ENCODE measurements at places on chromosomes 7 and 10. TPM values are rescaled to one million over a fixed set of nuclear protein-coding genes. Genes with fewer than 3 reads are reported as not detected.

The OPN1SW gene
- total RNA-seq: not detected

The ADAM8 gene
- total RNA-seq: 6.7 TPM

The SYT15B gene
- total RNA-seq: 1.1 TPM

The SPAM1 gene
- total RNA-seq: not detected

The ZNF518A gene
- total RNA-seq: 51.2 TPM

The DLX5 gene
- total RNA-seq: 0.62 TPM

The AKR1C8 gene
- total RNA-seq: not detected

The GLCCI1 gene
- total RNA-seq: 20.5 TPM

DNA sequence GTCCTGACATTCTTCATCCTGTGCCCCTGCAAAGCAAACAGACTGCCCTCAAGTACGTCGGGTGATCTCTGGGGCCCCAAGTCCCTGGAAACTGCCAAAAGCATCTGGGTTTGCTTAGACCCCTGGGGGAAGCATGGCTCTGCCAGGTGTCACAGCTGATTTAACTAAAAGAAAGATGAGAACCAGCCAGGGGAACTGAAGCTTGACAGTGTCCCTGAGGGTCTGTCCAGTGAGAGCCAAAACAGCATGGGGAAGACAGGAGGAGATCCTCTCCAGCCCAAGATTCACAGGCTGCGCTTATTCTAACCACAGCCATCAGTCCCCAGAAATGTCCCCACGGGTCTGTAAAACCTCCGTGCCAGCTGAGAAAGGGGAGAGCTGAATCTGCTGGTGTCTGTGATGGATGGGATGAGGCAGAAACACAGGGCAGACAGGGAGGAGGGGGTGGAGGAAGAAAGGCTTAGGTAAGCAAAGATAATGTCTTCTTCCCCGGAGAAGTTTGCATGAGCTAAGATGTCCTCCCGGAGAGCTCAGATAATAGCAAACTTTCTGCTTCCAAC is 21.3 kb downstream of the CCDC3 start:
- DNase-seq: no peak

DNA sequence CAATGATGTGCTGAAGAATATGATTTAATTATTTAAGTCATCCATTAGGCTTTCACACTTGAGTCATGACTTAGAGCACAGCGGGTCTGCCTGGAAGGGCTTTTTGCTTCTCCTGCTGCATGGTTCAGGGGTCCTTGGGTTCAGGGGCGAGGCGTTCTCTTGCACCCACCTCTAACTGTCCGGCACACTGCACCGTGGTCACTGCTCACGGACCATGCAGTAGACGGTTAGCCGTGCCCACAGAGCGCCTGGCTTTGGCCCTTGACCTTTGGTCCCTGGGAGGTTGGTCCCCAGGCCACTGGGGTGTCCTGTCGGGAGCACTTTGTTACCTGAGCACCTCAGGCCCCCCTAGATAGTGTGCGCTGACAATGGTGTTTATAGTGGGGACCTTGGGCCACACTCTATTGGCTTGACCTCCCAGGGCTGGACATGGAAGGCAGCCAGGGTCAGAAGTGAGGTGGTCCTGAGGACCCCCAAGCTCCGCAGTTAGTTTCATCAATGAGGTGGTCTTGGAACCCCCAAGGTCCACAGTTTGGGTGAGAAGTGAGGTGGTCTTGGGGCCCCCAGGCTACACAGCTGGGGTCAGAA is 110.6 kb downstream of the ACTR3B start:
- no peak for DNase-seq

- no peak for DNase-seq
Measured at GRCh38 chr7:156579566-156579965, 61.0 kb upstream of the RNF32 start.

DNA sequence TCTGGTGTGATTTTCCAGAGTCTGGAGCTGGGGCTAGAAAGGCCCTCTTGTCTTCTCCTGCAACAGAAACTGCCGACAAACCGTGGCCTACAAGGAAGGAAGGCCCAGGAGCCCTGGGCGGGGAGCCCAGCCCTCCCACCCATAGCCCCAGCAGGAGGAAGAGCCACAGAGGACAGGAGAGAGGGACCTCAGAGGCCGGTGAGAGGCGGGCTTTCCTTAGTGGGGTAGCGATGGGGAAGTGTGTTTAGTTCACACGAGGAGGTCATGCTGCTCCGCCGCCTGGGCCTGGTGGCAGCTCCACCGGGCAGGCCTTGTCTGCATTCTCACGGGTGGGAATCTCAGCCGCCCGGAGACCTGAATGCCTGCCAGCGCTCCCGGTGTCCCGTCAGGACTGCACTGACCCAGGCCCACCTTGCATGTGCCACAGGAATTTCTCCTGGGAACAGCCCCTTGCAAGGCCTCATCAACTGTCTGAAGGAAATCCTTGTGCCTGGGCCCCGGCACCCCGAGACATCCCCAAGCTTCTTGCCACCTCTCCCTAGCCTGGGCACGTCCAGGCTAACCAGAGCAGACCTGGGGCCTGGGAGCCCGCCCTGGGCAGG is 50.9 kb downstream of the ZNF467 start:
- DNase-seq: no peak

DNA sequence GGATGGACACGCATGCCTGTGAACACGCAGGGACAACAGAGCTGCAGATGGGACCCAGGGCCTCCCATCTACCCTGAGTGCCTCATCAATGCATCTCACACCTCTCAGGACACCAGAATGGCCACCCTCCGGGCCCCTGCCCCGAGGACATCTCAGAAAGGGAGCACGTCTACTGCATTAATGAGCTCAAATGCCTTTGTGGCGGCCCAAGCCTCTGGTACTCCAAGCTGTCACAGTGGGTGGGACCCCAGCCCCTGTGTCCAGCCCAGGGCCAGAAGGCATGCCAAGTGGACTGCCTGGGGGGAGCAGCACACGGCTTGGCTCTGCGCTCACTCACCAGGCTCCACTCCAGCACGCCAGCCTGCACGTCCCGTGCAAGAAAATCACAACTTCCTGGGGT is 52.0 kb downstream of the TCERG1L start:
- DNase-seq: no peak

- peak; percentile 39 for DNase-seq
Measured at GRCh38 chr7:92765725-92766124, 70.6 kb downstream of the CDK6 start.

DNA sequence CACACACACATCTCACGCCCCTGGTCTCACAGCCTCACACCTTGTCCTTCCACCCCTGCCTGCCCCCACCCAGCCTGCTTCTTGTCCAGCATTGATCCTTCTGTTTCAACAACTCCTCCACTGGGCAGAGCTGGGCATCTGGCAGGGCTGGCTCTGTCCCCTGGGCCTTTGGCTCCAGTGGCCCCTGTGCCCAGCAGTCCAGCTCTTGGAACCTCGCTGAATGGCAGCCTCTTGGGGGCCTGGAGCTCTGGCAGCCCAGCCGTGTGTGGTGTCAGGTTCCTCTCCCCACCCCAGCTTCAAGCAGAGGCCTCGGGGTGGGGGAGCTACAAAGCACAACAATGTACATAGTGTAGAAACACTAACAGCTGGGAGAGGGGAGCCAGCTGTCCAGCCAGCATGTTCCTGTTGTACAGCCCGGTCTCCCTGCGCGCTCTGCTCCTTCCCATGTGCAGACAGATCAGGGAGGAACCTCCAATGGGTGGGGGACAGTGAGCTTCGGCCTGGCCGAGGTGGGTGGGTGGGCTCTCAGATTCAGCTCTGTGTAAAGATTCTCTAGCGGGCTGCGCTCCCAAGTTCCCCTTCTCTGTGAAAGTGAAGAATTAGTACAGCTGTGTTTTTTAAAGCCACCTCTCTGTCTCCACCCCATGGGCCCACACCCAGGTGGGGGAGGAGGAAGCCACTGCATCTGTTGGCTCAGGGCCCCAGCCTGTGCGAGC is 19.4 kb downstream of the ZMIZ2 start:
- peak; percentile 98 for DNase-seq

DNA sequence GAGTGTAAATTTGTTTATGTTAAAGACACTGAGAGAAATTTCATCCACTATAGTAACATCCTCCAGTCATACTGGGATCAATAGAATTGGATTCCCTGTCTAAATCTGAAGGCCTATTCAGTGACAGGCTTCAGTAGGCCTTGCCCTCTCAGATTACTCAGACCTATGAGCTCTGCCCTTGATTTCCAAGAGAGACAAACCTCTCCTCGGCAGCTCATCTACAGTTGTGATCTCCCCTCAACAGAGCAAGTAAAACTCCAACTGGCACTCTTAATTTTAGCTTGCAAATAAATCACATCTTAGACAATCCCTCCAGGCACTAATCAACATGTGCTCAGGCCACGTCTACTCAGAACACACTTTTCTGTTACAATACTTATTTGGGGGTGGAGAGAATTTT is 1191.4 kb upstream of the PHF14 start:
- DNase-seq: no peak

- no peak for DNase-seq
Measured at GRCh38 chr10:66673071-66673470, 252.8 kb upstream of the LRRTM3 start.

DNA sequence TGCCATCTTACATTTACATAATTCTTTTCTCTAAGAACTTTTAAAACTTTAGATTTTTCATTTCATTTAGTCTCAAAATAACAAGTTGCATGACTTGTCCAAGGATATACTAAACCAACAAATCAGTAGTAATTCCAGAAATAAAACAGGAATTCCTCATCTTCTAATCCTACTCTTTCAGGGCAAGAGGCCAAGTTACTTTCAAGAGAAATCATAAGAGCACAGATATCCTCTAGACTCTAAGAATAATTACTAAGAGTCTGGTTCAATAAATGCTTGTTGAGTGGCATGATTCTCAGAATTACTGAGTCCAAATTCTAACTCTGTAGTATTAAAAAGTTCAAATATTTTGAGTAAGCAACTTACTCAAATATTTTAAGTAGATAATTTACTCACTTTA is 12.9 kb downstream of the PDZD8 start:
- no peak for DNase-seq

GRCh38 chr10:103457176-103457712 is 1.5 kb downstream of the CALHM1 start:
- peak; percentile 14 for DNase-seq

DNA sequence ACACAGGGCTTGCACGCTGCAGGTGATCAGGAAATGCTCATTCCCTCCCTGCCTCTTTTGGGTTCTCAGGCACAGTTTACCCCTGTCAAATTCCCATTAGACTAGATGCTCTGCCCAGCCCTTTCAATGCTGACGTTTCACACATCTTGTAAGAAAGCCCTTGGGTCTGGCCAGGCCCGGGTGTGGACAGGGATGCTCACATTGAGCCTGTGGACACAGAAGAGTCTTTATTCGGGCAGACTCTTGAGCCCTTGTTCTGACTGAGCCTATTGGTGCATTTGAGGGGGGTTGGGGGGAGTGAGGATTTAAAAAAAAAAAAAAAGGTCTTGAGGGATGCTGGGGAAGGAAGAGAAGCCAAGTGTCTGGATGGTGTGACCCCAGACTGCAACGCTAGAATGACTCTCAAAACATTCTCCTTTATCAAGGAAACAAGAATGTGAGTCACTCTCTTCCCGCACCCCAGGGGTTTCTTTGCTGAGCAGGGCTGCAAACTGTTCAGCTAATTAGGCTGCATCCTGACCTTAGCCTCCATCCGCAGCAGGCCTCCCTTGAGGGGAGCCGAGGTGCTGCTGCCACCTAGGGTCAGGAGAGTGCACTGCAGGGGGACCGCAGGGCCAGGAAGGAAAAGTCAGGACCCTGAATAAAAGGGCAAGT is 53.6 kb upstream of the TMEM72 start:
- peak; percentile 81 for DNase-seq

DNA sequence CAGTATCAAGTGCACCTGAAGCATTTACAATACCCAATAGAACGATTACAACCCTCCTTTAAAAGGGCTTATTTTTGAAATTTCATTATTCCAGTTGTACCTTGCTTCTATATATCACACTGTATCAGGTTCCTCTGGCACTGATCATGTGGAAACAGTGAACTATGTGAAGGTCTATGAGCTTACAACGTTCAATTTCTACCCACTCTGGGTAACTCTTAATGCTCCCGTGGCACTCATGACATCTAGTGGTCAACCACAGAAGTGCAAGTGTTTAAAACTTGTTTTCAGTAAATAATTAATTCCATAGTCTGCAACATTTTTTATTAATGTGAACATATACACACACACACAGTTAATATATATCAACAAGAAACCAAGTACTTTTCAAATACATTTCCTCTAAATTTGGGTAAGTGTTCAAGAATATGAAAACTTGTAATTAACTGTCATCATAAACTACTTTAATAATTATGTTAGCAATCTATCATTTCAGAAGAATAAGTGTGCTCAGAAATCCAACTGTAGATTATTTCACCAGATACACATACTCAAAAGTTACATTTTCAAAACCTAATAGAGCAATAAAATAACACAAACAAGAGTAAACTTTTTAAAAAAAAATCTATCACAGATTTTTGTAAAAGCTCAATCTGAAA is 61.0 kb downstream of the MPP7 start:
- DNase-seq: peak; percentile 82

DNA sequence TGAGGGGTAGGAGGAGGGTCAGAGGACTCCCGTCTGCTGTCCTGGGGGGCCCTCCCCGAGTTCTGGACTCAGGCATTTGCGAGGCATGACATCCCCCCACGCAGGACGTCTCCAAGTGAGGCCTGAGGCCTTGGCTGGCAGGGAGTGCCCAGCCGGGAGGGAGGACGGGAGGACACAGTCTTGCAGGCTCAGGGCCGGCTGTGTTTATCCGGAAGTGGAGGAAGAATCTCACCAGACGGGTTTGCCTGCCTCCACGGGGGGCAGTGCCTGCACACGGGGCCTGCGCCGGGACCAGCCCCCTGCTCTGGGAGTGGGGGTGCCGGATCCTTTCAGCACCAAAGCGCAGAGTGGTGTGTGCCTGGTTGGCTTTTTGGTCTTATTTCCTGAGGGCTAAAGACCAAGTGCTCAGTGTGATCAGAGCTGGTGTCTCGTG is 10.9 kb downstream of the PWWP2B start:
- DNase-seq: peak; percentile 79
